Activated CD8-positive, alpha-beta T cell treated with anti-CD3 and anti-CD28 coated beads, Interleukin-2, amount 10 ng/mL, durations not matched to agents 7 days and 5 days (primary cell): ENCODE measurements at places on chromosomes 4 and X. TPM values are rescaled to one million over a fixed set of nuclear protein-coding genes. Genes with fewer than 3 reads are reported as not detected.
A peak's percentile ranks its signal among the peaks of the same experiment; 100 is the strongest.

The MTNR1A gene
- not detected for total RNA-seq

The NPFFR2 gene
- total RNA-seq = not detected

The TMEM129 gene
- 21.9 TPM for total RNA-seq

The CABS1 gene
- total RNA-seq = not detected

The SLC30A9 gene
- total RNA-seq = 30.9 TPM

The FAM9B gene
- not detected for total RNA-seq

The CLCN5 gene
- 4.0 TPM for total RNA-seq

The NPNT gene
- total RNA-seq = not detected

The NAA10 gene
- total RNA-seq = 98.9 TPM

The CENPVL2 gene
- not detected for total RNA-seq

The CYSLTR1 gene
- 3.3 TPM for total RNA-seq

The NHS gene
- total RNA-seq = 0.81 TPM

The LDB2 gene
- total RNA-seq = not detected

The PPA2 gene
- total RNA-seq = 78.9 TPM

- H3K4me3 ChIP-seq = no peak overlapping the region
- H3K36me3 ChIP-seq = no peaks in the 10 kb centered on the region
- no peaks in the 10 kb centered on the region for H3K4me1 ChIP-seq
- no peak for DNase-seq
These were observed 443.7 kb downstream of the CENPC start for GRCh38 chr4:67101612-67102011.

DNA sequence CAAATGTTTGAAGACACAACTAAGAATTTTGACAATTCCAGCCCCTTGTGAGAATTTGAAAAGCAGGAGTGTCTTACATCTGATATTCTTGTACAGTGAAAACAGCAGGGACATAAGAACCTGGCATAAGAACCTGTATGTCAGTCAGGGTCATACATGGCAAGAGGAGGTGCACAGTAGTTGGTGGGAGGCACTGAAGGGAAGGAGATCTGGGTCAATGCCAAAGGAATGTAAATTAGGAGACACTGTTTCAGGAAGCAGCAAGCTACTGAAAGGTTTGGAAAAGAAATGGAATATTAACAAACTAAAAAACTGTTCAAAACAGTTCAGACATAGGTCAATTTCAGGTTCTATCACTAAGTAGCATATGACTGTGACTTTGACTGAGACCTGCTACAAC lies 25.0 kb upstream of the SPP1 start:
- no peaks in the 10 kb centered on the region for H3K36me3 ChIP-seq
- H3K4me3 ChIP-seq = no peak overlapping the region
- no peak overlapping the region for H3K27ac ChIP-seq
- peaks cover 9% of the 10 kb centered on the region for H3K27me3 ChIP-seq

DNA sequence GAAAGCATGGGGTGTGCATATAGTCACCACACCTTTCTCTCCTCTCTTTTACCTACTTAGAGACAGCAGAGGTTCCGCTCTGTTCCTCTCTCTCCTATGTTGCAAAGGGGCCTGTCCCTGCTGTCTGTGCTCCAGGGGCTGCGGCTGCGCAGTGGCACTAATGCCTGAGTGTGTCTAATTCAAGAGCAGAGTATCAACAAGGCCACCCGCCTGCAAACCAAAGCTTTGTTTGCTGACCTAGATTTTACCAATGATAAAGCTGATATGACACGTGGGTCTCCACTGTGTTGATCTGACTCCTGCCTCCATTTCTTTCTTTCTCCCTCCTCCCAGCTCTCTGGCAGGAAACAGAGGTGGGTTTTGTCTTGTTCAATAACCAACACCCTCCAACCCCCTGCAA lies 74.9 kb downstream of the NSG1 start:
- no peaks in the 10 kb centered on the region for H3K27me3 ChIP-seq
- peak overlapping the region; percentile 64 for H3K27ac ChIP-seq
- H3K4me3 ChIP-seq = no peak overlapping the region
- H3K4me1 ChIP-seq = peaks cover 17% of the 10 kb centered on the region

DNA sequence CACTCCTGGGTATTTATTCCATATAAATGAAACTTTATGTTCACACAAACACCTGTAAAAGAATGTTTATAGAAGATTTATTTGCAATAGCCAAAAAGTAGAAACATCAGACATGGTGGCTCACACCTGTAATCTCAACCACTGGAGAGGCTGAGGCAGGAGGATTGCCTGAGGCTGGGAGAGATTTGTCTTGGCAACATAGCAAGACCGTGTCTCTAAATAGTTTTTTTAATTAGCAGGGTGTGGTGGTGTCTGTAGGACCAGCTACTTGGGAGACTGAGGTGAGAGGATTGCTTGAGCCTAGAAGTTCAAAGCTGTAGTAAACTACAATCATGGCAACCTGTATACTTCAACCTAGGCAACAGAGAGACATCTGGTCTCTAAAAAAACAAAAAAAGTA lies 27.7 kb upstream of the NFKB1 start:
- no peak overlapping the region for H3K27ac ChIP-seq
- H3K4me1 ChIP-seq = peaks cover 19% of the 10 kb centered on the region
- H3K36me3 ChIP-seq = peaks cover 14% of the 10 kb centered on the region
- H3K27me3 ChIP-seq = no peaks in the 10 kb centered on the region

- DNase-seq = no peak
- no peak overlapping the region for H3K27ac ChIP-seq
- H3K4me1 ChIP-seq = peaks cover 7% of the 10 kb centered on the region
- peaks cover 55% of the 10 kb centered on the region for H3K36me3 ChIP-seq
- H3K27me3 ChIP-seq = no peaks in the 10 kb centered on the region
- no peak overlapping the region for H3K4me3 ChIP-seq
These were observed 20.2 kb downstream of the PPA2 start for GRCh38 chr4:105453550-105454205.

- H3K27me3 ChIP-seq = no peaks in the 10 kb centered on the region
- no peak overlapping the region for H3K27ac ChIP-seq
- no peaks in the 10 kb centered on the region for H3K36me3 ChIP-seq
- DNase-seq = no peak
These were observed 508.5 kb upstream of the FAT1 start for GRCh38 chr4:187232196-187232595.

GRCh38 chr4:99827454-99827853 lies 10.8 kb downstream of the DAPP1 start:
- DNase-seq = no peak
- H3K27me3 ChIP-seq = no peaks in the 10 kb centered on the region
- H3K4me1 ChIP-seq = peaks cover 8% of the 10 kb centered on the region
- H3K27ac ChIP-seq = no peak overlapping the region
- no peak overlapping the region for H3K4me3 ChIP-seq

DNA sequence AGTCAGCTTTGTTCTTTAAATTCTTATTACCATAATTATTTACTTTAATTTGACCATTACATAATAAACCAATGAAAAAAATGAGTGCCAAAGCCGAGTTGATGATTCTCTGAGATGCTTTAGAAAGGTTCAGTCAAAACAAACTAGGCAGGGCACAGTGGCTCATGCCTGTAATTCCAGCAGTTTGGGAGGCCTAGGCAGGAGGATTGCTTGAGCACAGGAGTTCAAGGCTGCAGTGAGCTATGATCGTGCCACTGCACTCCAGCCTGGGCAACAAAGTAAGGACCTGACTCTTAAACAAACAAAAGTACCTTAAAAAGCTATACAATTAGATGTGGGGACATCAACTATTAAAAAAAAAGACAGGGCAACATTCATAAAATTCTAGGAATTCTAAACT lies 75.0 kb downstream of the AFAP1 start:
- no peak for DNase-seq
- H3K4me1 ChIP-seq = peaks cover 18% of the 10 kb centered on the region
- H3K27me3 ChIP-seq = no peaks in the 10 kb centered on the region

GRCh38 chr4:169142391-169142790 lies 128.4 kb downstream of the SH3RF1 start:
- peaks cover 2% of the 10 kb centered on the region for H3K27me3 ChIP-seq
- H3K4me1 ChIP-seq = no peaks in the 10 kb centered on the region
- DNase-seq = no peak
- no peak overlapping the region for H3K4me3 ChIP-seq
- H3K36me3 ChIP-seq = no peaks in the 10 kb centered on the region

GRCh38 chr4:815464-816146 lies 10.3 kb downstream of the CPLX1 start:
- H3K27me3 ChIP-seq = peaks cover 41% of the 10 kb centered on the region
- no peak for DNase-seq
- no peaks in the 10 kb centered on the region for H3K4me1 ChIP-seq
- no peaks in the 10 kb centered on the region for H3K36me3 ChIP-seq

GRCh38 chr4:13386405-13387107 lies 97.6 kb downstream of the RAB28 start:
- no peak overlapping the region for H3K27ac ChIP-seq
- H3K27me3 ChIP-seq = no peaks in the 10 kb centered on the region
- peaks cover 11% of the 10 kb centered on the region for H3K4me1 ChIP-seq
- no peak for DNase-seq
- H3K36me3 ChIP-seq = peaks cover 11% of the 10 kb centered on the region

DNA sequence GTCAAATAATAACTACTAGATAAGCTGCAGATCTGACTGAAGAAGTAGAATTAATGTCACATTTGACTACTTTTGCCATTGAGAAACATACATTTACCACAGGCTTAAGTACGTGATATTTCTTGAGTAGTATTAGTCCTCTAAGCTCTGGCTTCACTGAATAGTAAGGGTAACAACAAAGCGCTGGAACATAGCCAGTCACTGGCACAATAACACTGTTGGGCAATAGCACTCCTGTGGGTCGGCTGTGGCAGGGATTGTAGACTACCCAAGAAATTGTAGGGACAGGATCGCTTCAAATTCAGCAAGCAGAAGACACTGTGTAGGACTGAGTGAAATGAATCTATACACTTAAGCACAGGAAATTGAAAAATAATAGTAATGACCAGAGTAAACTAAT lies 27.1 kb upstream of the IL15 start:
- H3K27ac ChIP-seq = no peak overlapping the region
- no peak overlapping the region for H3K4me3 ChIP-seq
- no peaks in the 10 kb centered on the region for H3K36me3 ChIP-seq
- no peak for DNase-seq

DNA sequence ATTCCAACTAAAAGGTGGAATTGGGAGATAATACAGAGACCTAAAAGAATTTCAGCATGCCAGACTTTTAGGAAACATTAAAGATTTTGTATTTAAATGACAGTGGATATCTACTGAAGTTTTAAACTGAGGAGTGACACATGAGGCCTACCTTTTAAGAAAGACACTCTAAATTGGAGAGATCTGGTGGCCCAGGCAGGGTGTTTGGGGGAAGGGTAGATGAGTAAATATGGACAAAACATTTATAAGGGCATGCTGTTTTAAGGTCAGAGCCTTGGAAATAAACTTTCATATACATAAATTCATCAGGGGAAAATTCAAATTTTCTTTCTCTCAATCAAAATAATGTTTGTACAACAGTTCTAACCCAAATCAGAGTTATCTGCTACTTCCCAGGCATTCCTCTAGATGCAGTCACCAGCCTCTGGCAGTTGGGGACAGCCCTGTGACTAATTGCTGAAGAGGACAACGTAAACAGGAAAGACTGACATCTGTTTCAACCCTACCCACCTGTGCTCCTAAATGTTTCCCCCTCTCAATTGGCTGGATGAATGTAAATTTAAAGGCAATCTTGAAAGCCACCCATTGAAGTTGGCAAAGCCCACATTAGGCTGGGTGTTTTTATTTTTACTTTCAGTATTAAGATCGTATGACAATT lies 1646.9 kb upstream of the ADGRL3 start:
- H3K27me3 ChIP-seq = no peaks in the 10 kb centered on the region
- no peaks in the 10 kb centered on the region for H3K4me1 ChIP-seq
- no peaks in the 10 kb centered on the region for H3K36me3 ChIP-seq
- H3K4me3 ChIP-seq = no peak overlapping the region
- no peak for DNase-seq

DNA sequence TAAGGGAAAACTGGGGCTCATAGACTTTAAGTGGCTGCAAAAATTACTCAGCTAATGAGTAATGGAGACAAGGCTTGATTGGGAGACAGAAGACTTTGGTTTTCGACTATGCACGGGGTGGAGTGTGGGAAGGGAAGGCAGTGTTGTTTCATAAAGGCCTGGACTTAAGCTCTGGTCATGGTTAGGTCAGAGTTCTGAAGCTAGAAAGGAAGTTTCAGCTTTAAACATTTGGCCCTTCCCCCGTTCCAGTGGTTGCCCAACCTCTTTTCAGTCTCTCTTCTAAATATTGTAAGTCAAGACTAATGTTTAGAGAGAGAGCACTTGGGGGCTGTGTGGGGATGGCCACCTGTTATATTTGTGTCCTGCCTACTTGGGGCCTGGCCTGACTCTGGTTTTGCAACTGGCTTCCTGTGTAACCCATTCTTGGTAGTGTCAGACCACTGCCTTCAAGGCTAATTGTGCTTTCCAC lies 21.0 kb downstream of the MSN start:
- H3K36me3 ChIP-seq = peaks cover 59% of the 10 kb centered on the region
- H3K4me3 ChIP-seq = peak overlapping the region; percentile 46
- H3K27me3 ChIP-seq = no peaks in the 10 kb centered on the region
- peaks cover 85% of the 10 kb centered on the region for H3K4me1 ChIP-seq

DNA sequence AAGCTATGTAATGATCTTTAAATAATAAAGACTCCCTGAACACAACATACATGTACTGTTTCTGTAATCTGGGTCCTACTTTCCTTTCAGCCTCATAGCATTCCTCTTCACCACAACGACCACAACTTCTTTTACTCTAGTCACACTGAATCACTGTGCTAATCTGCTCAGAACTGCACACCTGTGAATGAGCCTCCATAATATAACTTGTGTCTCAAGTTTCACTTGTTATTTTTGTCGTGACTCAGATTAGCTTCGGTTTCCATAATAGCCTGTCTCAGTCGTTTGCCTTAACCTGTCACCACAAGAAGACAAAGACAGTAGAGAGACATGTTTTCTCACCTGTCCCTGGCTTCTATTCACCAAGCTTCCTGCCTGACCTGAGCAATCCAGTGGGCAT lies 61.8 kb downstream of the MAGED1 start:
- H3K27me3 ChIP-seq = peaks cover 3% of the 10 kb centered on the region
- no peaks in the 10 kb centered on the region for H3K36me3 ChIP-seq
- no peak overlapping the region for H3K27ac ChIP-seq
- H3K4me3 ChIP-seq = no peak overlapping the region

- peak overlapping the region; percentile 73 for H3K27ac ChIP-seq
- peak overlapping the region; percentile 93 for H3K4me3 ChIP-seq
- no peaks in the 10 kb centered on the region for H3K27me3 ChIP-seq
- DNase-seq = no peak
- peaks cover 5% of the 10 kb centered on the region for H3K36me3 ChIP-seq
- H3K4me1 ChIP-seq = peaks cover 27% of the 10 kb centered on the region
These were observed 1.8 kb downstream of the CCDC22 start for GRCh38 chrX:49237060-49237459.

GRCh38 chrX:153312041-153312440 lies 9.5 kb downstream of the PNMA6F start:
- DNase-seq = no peak
- no peak overlapping the region for H3K27ac ChIP-seq
- no peaks in the 10 kb centered on the region for H3K4me1 ChIP-seq
- no peaks in the 10 kb centered on the region for H3K36me3 ChIP-seq
- H3K4me3 ChIP-seq = no peak overlapping the region

- H3K27me3 ChIP-seq = no peaks in the 10 kb centered on the region
- no peak for DNase-seq
- H3K36me3 ChIP-seq = no peaks in the 10 kb centered on the region
- H3K4me3 ChIP-seq = no peak overlapping the region
- H3K27ac ChIP-seq = no peak overlapping the region
These were observed 37.9 kb upstream of the WAS start for GRCh38 chrX:48645669-48646068.
